ENCODE measurements at places on chromosomes 4 and X.

DNA sequence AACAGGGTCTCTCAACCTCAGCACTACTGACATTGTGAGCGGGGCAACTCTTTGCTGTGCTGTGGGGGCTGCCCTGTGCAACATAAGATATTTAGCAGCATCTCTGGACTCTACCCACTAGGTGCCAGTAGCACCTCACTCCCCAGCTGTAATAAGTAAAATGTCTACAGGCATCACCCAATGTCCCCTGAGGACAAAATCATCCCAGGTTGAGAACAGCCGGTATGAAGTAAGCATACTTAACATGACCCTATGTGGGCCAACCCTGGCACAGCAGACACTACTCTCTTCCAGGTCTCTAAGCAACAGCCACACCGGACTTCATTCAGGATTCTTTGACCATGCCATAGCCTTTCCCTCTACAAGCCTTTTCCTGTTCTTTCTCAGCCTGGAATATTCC is 10.5 kb upstream of the MGST2 start:
- DNase-seq: no peak

DNA sequence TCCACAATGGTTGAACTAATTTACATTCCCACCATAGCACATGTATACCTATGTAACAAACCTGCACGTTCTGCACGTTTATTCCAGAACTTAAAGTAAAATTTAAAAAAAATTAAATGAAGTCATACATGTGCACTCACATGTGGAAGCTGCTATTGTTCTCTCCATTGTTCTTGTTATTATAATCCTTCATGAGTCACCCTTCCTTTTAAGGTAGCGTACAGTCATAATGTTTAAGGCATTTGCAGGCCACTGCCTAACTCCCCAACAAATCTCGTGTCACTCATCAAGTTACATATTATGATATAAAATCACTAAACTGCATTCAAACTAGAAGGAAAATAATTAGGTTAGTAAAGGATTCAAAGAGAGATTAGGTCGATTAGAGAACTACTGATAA is 63.6 kb downstream of the SLC7A11 start:
- no peak for DNase-seq

DNA sequence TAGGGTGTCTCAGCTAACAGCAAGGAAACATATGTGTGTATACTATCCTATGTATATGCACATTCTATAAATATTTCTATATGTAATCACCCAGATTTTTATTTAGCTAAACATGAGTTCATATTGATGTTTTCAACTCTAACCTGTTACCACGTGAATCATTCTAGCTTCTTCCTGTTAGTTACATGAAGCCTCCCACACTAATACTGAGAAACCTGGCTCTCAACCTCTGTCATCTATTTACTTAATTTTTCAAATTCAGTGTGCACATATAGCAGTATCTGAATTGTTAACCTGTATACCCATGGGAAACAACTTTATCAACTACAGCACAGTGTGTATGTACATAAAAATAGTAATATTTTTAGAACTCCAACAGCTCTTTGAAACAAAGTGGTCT is 57.3 kb downstream of the KLF8 start:
- no peak for DNase-seq

- no peak for DNase-seq
These were observed 18.8 kb upstream of the RPS6KA3 start for GRCh38 chrX:20285511-20285910.

GRCh38 chr4:164847016-164847415 is 30.0 kb upstream of the APELA start:
- no peak for DNase-seq

GRCh38 chrX:131779741-131780140 is 235.9 kb downstream of the OR13H1 start:
- no peak for DNase-seq

DNA sequence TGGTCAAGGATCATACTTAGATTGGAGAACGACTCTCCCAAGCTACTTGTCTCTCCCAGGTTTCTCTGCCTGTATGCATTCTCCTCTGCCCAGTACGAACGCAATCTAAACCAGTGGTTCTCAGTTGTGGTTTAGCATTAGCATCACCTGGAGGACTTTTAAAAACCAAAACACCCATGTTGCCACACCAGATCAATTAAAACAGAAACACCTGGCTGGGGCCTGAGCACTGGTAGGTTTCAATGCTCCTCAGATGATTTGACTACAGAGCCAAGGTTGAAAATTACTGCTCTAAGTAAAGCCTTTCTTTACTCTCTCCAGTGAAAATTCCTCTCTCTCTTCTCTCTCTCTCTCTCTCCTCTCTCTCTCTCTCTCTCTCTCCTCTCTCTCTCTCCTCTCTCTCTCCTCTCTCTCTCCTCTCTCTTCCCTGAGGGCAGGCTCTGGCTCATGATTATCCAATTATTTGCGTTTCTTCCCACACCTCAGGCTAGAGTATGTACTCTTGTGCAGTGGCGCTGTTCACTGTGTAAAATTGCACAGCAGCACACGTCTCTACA is 153.7 kb upstream of the FGF13 start:
- no peak for DNase-seq

DNA sequence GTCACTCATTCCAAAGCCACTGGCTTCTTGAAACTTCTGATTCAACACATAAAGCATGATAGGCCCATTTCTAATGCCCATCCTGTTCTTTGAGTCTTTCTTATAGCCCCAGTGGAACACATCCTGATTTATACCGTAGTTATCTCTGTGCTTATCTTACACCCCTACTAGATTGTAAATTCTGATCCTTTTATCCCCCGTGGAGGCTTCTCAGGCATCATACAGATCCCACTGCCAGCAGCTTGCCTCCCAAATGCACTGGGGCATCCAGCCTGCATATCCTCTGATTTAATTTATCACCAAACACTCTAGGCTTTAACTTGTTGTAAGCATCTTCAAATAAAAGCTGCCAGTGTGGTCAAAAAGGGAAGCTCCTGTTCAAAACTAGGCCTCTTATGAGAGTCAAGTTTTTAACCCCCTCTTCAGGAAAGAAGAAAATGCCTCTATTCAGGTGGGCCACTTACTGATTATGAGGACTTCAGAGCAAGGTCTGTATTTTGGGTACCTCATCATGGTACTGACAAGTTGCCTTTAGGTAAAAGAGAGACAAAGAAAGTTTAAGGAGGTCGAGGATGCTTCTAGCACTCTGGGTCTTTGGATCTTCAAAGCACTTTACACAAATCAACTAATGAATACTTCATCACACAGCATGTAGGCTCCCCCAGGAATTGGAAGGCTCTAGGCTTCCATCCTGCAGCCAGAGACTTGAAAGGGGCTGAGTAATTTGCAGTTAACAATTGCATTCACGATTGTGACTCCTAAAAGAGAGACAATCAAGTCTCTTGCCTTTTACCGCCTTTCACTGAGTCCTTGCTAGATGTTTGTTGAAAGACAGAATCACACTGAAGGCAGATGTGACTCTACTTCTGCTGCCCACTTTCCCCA is 95.8 kb upstream of the LDB2 start:
- no peak for DNase-seq

Data from T-helper 22 cell (primary cell).